Activated CD8-positive, alpha-beta T cell treated with anti-CD3 and anti-CD28 coated beads for 36 hours (primary cell): ENCODE measurements at places on chromosomes 5 and 9.

DNA sequence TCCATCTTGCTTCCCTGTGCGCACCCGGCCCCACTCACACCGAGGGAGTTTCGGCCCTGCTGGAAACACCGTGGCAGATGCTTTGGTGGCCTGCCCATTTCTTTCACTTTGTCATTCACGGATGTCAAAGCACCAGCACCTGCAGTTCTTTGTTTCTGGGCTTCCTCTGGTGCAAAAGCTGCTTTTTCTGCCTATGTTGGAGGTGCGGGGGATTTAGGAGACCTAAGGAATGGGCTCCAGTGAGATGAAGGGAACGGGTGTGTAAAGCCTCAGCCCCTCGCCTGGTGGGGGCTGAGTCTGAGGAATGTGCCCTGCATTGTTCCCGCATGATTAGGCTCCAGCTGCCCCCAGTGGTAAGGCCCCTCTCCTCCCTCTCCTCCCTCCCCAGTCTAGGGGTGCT is 62.3 kb downstream of the THBS4 start:
- no peak overlapping the region for H3K27ac ChIP-seq
- peaks cover 27% of the 10 kb centered on the region for H3K4me1 ChIP-seq
- H3K36me3 ChIP-seq, result no peaks in the 10 kb centered on the region
- H3K4me3 ChIP-seq, result no peak overlapping the region
- H3K27me3 ChIP-seq, result no peaks in the 10 kb centered on the region
- DNase-seq, result no peak

DNA sequence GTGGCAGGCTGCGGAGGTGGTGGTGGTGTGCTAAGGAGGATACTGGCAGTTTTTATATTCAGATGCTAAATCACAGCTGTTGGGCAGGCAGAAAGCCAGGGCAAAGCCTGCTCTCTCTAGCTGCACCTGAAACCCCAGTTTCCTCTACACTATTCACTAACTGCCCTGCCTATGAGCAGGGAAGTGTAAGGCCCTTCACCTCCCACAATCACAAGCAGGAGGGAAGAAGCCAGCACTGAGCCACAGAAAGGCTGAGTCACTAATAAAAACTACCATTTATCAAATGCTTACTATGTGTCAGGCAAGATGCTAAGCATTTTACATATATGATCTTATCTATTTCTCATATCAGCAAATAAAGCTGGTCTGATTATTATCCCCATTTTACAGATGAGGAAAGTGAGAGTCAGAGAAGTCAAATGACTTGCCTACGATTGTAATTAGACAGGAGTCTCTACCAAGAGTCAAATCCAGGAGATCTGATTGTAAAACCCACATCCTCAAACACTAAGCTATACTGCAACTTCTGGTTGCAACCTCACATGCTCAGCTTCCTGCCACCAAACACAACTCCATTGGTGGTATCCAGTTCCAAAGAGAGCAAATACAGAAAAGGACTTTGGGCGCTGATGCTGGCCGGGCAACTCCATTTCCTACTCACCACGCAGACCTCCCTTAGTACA is 17.7 kb upstream of the IL6ST start:
- peak overlapping the region; percentile 3 for H3K4me3 ChIP-seq
- H3K27me3 ChIP-seq, result no peaks in the 10 kb centered on the region
- DNase-seq, result peak; percentile 48
- H3K27ac ChIP-seq, result peak overlapping the region; percentile 60
- peaks cover 5% of the 10 kb centered on the region for H3K36me3 ChIP-seq

- peaks cover 20% of the 10 kb centered on the region for H3K4me1 ChIP-seq
- no peaks in the 10 kb centered on the region for H3K36me3 ChIP-seq
- DNase-seq, result no peak
- no peak overlapping the region for H3K27ac ChIP-seq
- H3K27me3 ChIP-seq, result no peaks in the 10 kb centered on the region
These were observed 286.5 kb downstream of the EFNA5 start for GRCh38 chr5:107384256-107384655.

GRCh38 chr9:105994970-105995369 is 300.6 kb downstream of the TMEM38B start:
- H3K36me3 ChIP-seq, result no peaks in the 10 kb centered on the region
- no peaks in the 10 kb centered on the region for H3K27me3 ChIP-seq
- H3K27ac ChIP-seq, result no peak overlapping the region
- no peaks in the 10 kb centered on the region for H3K4me1 ChIP-seq
- peak; percentile 33 for DNase-seq
- no peak overlapping the region for H3K4me3 ChIP-seq

DNA sequence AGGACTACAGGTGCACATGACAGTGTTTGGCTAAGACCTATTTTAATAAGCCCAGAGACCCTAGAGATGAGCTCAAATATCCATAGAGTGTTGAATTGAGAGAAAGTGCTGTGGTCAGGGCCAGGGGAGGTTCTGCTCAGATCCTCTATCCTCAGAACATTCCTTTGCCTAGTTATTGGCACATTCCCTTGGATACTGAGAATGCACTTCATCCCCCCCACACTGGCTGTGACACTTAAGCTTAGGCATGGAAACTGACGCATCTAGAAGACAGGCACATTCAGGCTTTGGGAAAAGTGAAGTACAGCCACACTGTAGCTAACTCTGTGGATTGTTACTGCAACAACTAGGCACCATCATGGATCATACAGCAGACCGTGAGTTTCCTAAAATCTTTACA is 27.1 kb upstream of the RASGRF2 start:
- no peaks in the 10 kb centered on the region for H3K36me3 ChIP-seq
- H3K27ac ChIP-seq, result no peak overlapping the region
- DNase-seq, result no peak
- H3K4me1 ChIP-seq, result peaks cover 4% of the 10 kb centered on the region

- no peak overlapping the region for H3K4me3 ChIP-seq
- no peaks in the 10 kb centered on the region for H3K4me1 ChIP-seq
- DNase-seq, result no peak
These were observed 28.7 kb upstream of the PDE4D start for GRCh38 chr5:59922220-59922619.

DNA sequence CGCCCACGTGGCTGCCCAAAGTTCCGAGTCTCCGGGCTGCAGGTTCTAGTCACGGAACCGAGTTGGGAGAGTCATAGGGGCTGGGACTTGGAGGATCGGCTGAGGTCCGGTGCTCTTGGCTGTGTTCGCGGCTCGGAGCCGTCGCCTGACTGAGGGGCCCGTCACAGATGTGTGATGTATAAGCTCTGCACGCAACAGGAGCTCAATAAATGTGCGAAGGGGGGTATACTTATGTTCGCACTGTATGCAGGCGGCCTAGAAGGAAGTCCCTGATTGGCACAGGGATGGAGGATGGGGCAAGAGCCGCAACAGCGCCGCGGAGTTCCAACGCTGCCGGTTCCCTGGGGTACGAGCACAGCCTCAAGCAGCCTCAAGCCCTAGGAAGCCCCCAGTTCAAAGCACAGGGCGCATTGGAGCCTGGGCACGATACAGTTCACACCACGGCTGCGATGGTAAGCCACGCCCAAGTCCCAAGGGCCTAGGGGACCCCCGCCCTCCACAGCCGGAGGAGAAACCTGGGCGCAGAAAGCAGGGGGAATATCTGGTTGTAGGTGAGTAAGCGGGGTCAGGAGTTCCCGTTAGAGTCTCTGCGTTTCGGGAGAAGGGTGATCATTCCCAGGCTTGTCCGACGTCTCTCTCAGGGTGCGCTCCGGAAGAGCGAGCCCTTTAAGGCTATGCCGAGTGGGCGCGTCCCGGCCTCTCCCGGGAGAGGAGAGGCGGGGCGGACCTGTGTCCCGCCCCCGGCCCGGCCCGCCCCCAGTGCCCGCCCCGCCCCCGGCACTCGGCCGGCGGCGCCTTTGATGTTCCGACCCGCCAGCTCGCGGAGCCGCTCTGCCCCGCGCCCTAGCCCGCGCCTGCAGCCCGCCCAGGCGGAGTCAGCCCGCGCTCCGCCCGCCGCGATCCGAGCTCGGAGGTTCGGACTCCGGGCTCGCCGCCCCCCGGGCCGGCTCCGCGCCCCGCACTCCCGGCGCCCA is at the start of gene TCF7:
Gene TCF7, plus strand, starts transcription at position 780 of the 974 bp plus-strand sequence. CDS start 226 bp downstream, outside the sequence.
- peak; percentile 79 for DNase-seq
- H3K27me3 ChIP-seq, result no peaks in the 10 kb centered on the region
- H3K4me3 ChIP-seq, result peak within 1 kb of the TSS; percentile 73
- peaks cover 23% of the 10 kb centered on the region for H3K36me3 ChIP-seq
- H3K27ac ChIP-seq, result peak within 1 kb of the TSS; percentile 84

DNA sequence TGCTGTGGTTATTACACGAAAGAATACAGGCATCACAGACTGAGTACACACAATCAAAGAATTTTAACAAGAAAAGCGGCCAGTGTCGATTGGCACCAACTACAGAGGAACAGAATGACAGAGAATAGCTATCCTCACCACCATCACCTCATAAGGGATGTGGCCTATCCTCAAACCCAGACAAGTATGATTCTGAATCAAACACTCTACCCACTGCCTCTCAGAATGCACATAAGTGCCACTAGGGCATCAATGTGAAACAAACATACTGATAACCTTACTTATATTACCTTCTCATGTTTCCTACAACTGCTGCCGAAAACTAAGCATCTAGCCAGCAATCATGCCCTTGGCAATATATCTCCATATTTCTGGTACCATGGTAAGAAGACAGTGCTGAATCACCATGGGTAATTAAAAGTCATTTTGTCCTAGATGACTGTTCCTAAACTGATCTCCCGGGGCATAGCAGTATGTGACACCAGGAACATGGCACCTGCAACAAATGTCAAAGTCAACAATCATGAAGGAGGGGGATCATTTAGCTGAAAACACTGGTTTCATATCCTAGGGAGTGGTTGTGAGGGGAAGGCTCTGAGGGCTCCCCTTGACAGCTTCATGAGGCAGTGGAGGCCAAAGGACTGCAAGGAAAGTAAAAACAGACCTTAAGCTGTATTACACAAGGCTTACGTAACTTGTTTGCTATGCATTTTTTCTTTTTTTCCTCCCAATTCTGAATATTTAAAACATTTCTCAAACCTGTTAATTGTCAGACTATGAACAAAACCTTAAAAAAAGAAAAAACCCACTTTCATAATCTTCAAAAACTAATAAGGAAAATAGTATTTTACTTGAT is 88.3 kb downstream of the LHFPL2 start:
- peak; percentile 8 for DNase-seq
- no peaks in the 10 kb centered on the region for H3K4me1 ChIP-seq
- no peaks in the 10 kb centered on the region for H3K36me3 ChIP-seq
- no peak overlapping the region for H3K27ac ChIP-seq

DNA sequence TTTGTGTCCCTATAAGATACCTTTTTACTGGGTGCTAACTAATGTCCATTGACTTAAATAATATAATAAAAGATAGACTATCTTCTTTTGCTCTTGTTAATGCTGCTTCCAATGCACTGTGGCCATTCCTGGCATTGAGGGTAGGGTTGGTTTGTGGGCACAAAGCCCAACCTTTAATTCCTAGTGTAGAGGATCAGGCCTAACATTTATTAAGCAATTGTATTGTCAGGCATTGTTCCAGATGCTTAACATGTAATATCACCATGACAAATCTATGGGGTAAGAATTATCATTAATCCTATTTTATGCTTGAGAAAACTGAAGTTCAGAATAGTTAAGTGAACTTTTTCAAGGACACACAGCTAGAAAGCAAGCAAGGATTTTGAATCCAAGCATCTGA is 60.4 kb upstream of the GPBP1 start:
- peaks cover 18% of the 10 kb centered on the region for H3K4me1 ChIP-seq
- H3K27ac ChIP-seq, result no peak overlapping the region
- H3K4me3 ChIP-seq, result no peak overlapping the region
- H3K36me3 ChIP-seq, result no peaks in the 10 kb centered on the region
- H3K27me3 ChIP-seq, result no peaks in the 10 kb centered on the region
- no peak for DNase-seq

- no peaks in the 10 kb centered on the region for H3K36me3 ChIP-seq
- no peak overlapping the region for H3K4me3 ChIP-seq
- no peak overlapping the region for H3K27ac ChIP-seq
These were observed 91.1 kb upstream of the PPP1R26 start for GRCh38 chr9:135388530-135388929.

- DNase-seq, result no peak
- H3K27me3 ChIP-seq, result peaks cover 5% of the 10 kb centered on the region
- H3K36me3 ChIP-seq, result no peaks in the 10 kb centered on the region
- H3K27ac ChIP-seq, result no peak overlapping the region
- H3K4me1 ChIP-seq, result no peaks in the 10 kb centered on the region
- H3K4me3 ChIP-seq, result no peak overlapping the region
These were observed 34.7 kb downstream of the GLT6D1 start for GRCh38 chr9:135604437-135605237.

GRCh38 chr5:39284552-39284951 is 65.2 kb upstream of the FYB1 start:
- no peak for DNase-seq
- H3K27me3 ChIP-seq, result peaks cover 5% of the 10 kb centered on the region
- H3K27ac ChIP-seq, result no peak overlapping the region
- H3K4me1 ChIP-seq, result peaks cover 22% of the 10 kb centered on the region
- H3K4me3 ChIP-seq, result no peak overlapping the region
- peaks cover 15% of the 10 kb centered on the region for H3K36me3 ChIP-seq

GRCh38 chr5:161263191-161263590 is 283.3 kb downstream of the GABRB2 start:
- no peak overlapping the region for H3K27ac ChIP-seq
- no peaks in the 10 kb centered on the region for H3K27me3 ChIP-seq
- no peaks in the 10 kb centered on the region for H3K36me3 ChIP-seq
- no peaks in the 10 kb centered on the region for H3K4me1 ChIP-seq
- H3K4me3 ChIP-seq, result no peak overlapping the region
- DNase-seq, result no peak

DNA sequence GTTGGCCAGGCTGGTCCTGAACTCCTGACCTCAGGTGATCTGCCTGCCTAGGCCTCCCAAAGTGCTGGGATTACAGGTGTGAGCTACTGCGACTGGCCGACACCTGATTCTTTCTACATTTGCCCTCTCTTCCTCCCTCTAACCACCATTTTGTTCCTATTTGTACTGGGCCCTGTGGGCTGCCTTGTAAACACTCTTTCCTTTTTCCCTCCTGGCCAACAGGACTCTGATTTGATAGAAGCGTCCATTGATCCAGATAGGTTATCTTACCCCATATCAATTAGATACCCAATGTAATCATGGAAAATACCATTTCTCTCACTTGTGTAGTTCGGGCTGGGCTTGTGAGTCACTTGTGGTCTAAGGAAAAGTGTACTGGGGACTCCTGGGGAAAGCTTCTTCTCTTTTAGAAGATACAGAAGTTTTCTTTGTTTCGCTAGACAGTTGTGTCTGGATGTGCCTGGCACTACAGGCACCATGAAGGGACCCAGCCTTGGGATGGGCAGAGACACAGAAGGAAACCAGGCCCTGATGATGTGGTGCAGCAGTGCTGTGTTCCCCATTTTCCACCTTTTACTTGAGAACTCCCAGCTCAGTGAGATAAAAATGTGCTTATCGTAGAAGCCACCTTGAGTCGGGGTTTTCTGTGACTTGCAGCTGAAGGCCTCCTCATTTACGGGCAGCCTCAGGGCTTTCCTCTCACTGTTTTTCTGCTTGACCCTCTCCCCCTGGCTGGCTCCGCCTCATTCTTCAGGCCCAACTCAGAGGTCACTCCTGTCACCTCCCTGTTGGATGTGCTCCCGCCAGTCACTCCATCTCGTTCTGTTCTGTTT is 32.8 kb upstream of the CPEB4 start:
- no peak for DNase-seq
- no peak overlapping the region for H3K27ac ChIP-seq
- peaks cover 6% of the 10 kb centered on the region for H3K27me3 ChIP-seq
- H3K4me3 ChIP-seq, result no peak overlapping the region
- H3K4me1 ChIP-seq, result no peaks in the 10 kb centered on the region
- no peaks in the 10 kb centered on the region for H3K36me3 ChIP-seq
